ENCODE measurements at places on chromosomes 2 and 18.

GRCh38 chr18:49944663-49945062, 131.3 kb upstream of the ACAA2 start:
- DNase-seq = peak; percentile 21
- no peaks in the 10 kb centered on the region for H3K36me3 ChIP-seq
- H3K27me3 ChIP-seq = no peaks in the 10 kb centered on the region
- H3K27ac ChIP-seq = no peak overlapping the region
- H3K4me1 ChIP-seq = no peaks in the 10 kb centered on the region

DNA sequence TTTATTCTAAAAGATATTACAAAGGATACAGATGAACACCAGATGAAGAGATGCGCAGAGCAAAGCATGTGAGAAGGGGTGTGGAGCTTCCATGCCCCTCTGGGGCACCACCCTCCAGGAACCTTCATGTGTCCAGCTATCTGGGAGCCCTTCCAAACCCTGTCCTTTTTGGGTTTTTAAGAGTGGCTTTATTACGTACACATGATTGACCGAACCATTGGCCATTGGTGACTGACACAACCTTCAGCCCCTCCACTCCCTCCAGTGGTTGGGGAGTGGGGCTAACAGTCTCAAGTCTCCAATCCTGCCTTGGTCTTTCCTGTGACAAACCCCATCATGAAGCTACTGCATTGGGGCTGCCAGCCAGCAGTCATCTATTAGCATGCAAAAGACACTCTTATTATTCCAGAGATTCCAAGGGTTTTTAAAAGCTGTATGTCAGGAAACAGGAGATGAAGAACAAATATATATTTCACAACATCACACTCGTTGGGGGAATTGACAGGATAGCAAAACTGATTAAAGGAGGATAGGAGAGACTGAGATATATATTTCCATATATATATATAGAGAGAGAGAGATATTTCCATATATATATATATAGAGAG, 19.4 kb downstream of the IL1B start:
- DNase-seq = no peak
- H3K4me3 ChIP-seq = no peak overlapping the region
- no peaks in the 10 kb centered on the region for H3K36me3 ChIP-seq

DNA sequence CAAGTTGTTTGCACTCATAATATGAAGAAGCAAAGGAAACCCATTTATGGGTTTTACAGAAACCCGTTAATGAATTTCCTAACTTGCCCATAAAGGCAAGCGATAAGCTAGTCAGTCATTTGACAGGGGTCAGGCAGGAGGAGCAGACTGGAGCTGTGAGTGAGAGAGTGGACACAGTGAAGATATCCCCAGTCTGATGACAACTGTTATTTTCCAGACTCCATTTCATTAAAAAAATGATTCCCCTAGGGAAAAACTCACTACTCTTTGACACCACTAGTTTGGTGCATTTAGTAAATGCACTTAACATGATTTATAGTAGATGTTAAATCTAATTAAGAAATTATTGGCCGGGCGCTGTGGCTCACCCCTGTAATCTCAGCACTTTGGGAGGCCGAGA, 80.8 kb downstream of the TGIF1 start:
- no peak overlapping the region for H3K4me3 ChIP-seq
- peaks cover 15% of the 10 kb centered on the region for H3K4me1 ChIP-seq
- H3K27me3 ChIP-seq = no peaks in the 10 kb centered on the region
- H3K36me3 ChIP-seq = no peaks in the 10 kb centered on the region
- no peak for DNase-seq

DNA sequence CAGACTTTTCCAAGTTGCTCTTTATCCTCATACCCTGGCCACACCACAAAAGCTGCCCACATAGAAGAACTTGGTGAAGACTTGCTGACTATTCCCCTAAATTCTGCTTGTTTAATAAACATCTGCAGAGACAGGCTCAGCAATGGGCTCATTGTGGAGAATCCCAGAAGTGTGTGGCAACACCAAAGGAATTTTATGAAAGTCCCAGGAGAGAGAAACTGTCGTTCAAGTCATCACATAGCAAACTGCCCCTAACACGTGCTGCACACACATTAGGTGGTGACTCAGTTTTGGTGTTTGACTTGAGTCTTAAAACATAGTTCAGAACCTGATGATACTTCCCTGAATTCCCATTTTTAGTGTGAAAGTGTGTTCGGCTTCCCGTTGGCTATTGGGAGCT, 38.6 kb downstream of the CYP1B1 start:
- no peaks in the 10 kb centered on the region for H3K36me3 ChIP-seq
- H3K4me1 ChIP-seq = no peaks in the 10 kb centered on the region
- DNase-seq = no peak
- H3K4me3 ChIP-seq = no peak overlapping the region

DNA sequence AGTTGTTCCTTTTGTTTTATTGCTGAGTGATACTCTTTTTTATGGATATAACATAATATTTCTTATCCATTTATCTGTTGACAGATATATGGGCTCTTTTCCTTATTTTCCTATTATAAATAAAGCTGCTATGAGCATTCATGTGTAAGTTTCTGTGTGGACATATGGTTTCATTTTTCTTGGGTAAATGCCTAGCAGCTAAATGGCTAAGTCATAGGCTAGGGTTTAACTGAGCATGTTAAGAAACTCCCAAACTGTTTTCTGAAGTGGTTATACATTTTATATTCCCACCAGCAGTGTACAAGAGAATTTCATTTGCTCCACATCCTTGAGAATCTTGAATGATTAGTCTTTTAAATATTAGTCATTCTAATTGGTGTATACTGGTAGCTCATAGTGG, 786.6 kb upstream of the CDH2 start:
- no peak for DNase-seq
- no peak overlapping the region for H3K4me3 ChIP-seq
- no peaks in the 10 kb centered on the region for H3K27me3 ChIP-seq
- H3K36me3 ChIP-seq = no peaks in the 10 kb centered on the region

DNA sequence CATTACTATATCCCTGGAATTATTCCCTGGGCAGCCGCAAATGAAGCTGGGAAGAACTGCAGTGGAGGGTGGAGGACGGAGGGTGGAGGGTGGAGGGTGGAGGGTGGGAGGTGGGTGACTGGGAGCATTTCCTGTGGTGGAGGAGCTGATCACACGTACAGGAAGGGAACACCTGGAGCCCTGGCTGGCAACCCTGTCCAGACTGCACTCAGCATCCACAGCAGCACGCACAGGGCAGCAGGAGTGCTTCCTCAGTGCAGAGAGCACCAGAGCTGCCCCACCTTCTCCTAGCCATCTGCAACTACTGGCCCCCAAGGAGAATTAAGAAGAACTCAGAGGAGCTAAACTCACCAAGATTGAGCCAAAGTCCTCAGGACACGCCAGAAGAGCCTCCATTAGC, 249.9 kb downstream of the EIPR1 start:
- no peak overlapping the region for H3K4me3 ChIP-seq
- no peaks in the 10 kb centered on the region for H3K36me3 ChIP-seq
- H3K4me1 ChIP-seq = no peaks in the 10 kb centered on the region
- H3K27ac ChIP-seq = no peak overlapping the region

GRCh38 chr2:161232571-161232970, 72.3 kb downstream of the TANK start:
- no peak overlapping the region for H3K27ac ChIP-seq
- H3K27me3 ChIP-seq = no peaks in the 10 kb centered on the region
- peaks cover 4% of the 10 kb centered on the region for H3K36me3 ChIP-seq
- no peak for DNase-seq

DNA sequence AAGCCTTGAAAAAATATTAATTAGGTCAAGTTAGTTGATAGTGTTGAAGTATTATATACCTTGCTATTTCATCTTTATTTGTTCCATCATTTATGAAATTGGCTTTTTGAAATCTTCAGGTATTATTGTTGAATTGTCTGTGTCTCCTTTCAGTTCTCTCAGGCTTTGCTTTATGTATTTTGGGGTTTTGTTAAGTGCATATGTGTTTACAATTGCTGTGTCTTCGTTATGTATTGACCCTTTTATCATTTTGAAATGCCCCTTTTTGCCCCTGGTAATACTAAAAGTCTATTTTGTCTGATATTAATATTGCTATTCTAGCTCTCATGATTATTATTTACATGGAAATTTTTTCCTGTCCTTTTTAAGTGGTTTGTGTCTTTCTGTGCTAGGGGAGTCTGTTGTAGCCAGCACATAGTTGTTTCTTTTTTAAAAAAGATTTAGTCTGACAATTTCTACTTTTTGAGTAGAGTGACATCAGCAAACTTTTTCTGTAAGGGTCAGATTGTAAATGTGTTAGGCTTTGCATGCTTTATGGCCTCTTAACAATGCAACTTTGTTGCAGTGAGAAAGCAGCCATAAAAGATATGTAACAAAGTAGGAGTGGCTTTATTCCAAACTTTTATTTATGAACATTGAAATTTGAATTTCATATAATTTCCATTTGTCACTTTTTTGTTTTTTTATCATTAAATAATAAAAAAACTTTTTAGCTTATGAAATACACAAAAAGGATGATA, 19.9 kb downstream of the SOCS6 start:
- no peak overlapping the region for H3K27ac ChIP-seq
- H3K4me1 ChIP-seq = no peaks in the 10 kb centered on the region
- no peak for DNase-seq
- no peaks in the 10 kb centered on the region for H3K36me3 ChIP-seq

DNA sequence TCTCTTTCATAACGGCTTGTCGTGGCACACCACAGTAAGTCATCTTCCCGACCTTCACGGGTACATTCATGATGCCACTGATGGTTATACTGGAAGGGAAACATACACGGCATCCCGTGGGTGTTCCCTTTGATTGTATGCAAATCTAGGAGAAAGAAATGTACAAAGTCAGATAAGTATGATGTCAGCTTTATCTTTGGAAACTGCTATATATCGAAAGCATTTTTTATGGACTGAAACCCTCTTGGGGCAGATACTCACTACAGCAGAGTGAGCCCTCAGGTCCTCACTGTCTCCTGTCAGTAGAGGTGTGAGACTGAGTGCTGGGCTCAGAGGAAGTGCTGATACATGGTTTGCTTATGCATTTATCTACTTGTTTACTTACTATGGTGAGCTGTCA, 20.4 kb downstream of the PLA2R1 start:
- H3K27ac ChIP-seq = no peak overlapping the region
- H3K4me3 ChIP-seq = no peak overlapping the region
- DNase-seq = no peak
- H3K36me3 ChIP-seq = no peaks in the 10 kb centered on the region

GRCh38 chr2:72148837-72149555, 1.3 kb upstream of the CYP26B1 start:
- no peaks in the 10 kb centered on the region for H3K36me3 ChIP-seq
- H3K27me3 ChIP-seq = peaks cover 73% of the 10 kb centered on the region
- H3K27ac ChIP-seq = no peak overlapping the region

- no peaks in the 10 kb centered on the region for H3K4me1 ChIP-seq
- no peak overlapping the region for H3K27ac ChIP-seq
- DNase-seq = peak; percentile 75
- H3K4me3 ChIP-seq = no peak overlapping the region
These were observed 259.2 kb downstream of the IKZF2 start for GRCh38 chr2:212892193-212892592.

DNA sequence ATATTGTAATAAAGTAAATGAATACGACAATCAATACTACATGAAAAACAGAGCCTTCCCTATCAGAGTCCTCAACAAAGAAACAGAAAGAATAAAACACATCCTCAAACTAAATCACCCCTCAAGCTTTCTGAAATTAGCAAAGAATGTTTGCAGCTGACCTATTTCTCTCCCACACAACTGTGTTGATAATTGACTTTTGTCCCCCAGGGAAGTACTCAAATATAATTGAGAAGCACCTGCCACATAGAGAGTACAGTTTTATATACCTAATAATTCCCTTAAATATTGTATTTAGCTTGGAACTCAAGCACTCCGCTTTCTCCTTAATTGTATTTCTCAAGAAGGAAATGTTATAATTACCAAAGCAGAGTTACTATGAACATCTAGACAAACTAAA, 12.6 kb downstream of the CACNB4 start:
- H3K27me3 ChIP-seq = no peaks in the 10 kb centered on the region
- H3K27ac ChIP-seq = no peak overlapping the region
- no peaks in the 10 kb centered on the region for H3K36me3 ChIP-seq

- H3K36me3 ChIP-seq = no peaks in the 10 kb centered on the region
- DNase-seq = peak; percentile 19
- H3K27ac ChIP-seq = no peak overlapping the region
- no peaks in the 10 kb centered on the region for H3K4me1 ChIP-seq
- H3K4me3 ChIP-seq = no peak overlapping the region
These were observed 395.8 kb downstream of the PID1 start for GRCh38 chr2:228875152-228875900.

GRCh38 chr2:96729748-96730147, 10.1 kb downstream of the LMAN2L start:
- no peak overlapping the region for H3K27ac ChIP-seq
- H3K4me1 ChIP-seq = no peaks in the 10 kb centered on the region
- H3K4me3 ChIP-seq = no peak overlapping the region
- no peaks in the 10 kb centered on the region for H3K27me3 ChIP-seq
- H3K36me3 ChIP-seq = peaks cover 61% of the 10 kb centered on the region

- no peak for DNase-seq
- H3K4me3 ChIP-seq = no peak overlapping the region
- no peaks in the 10 kb centered on the region for H3K36me3 ChIP-seq
- no peaks in the 10 kb centered on the region for H3K27me3 ChIP-seq
These were observed 1228.7 kb upstream of the DDX18 start for GRCh38 chr2:116585669-116586327.

- H3K4me1 ChIP-seq = peaks cover 30% of the 10 kb centered on the region
- H3K4me3 ChIP-seq = no peak overlapping the region
- H3K36me3 ChIP-seq = no peaks in the 10 kb centered on the region
- no peak overlapping the region for H3K27ac ChIP-seq
- H3K27me3 ChIP-seq = no peaks in the 10 kb centered on the region
These were observed 257.0 kb downstream of the MREG start for GRCh38 chr2:215756346-215756730.

DNA sequence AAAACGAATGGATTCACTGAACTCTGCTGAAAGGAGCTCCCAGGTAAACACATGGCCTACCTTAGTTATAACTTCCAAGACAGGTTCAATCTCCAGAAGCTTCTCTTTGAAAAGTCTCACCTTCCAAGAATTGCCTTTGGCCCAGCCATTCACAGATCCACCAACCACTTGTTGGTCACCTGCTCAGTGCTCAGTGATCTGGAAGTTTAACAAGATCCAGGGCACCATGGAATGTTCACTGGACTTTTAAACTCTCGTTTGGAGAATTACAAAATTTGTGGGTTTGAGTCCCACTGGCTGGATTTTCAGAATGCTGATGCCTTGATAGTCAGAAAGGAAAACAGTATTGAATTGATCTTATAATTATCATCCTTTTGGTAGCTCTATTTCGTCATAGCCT, 9.4 kb downstream of the GPR39 start:
- H3K4me1 ChIP-seq = no peaks in the 10 kb centered on the region
- H3K36me3 ChIP-seq = no peaks in the 10 kb centered on the region
- no peak overlapping the region for H3K4me3 ChIP-seq
- no peak overlapping the region for H3K27ac ChIP-seq

GRCh38 chr2:25558262-25558661, 115.1 kb downstream of the DTNB start:
- no peak overlapping the region for H3K27ac ChIP-seq
- DNase-seq = peak; percentile 74
- no peaks in the 10 kb centered on the region for H3K36me3 ChIP-seq

- H3K4me1 ChIP-seq = peaks cover under 1% of the 10 kb centered on the region
- DNase-seq = no peak
- H3K36me3 ChIP-seq = no peaks in the 10 kb centered on the region
- no peak overlapping the region for H3K27ac ChIP-seq
- H3K4me3 ChIP-seq = no peak overlapping the region
- H3K27me3 ChIP-seq = no peaks in the 10 kb centered on the region
These were observed 359.3 kb downstream of the IRS1 start for GRCh38 chr2:226440127-226440918.

Measured in cardiac muscle cell (in vitro differentiated cells and primary cell).